ENCODE measurements at places on chromosomes 16 and 17. TPM values are rescaled to one million over a fixed set of nuclear protein-coding genes. Genes with fewer than 3 reads are reported as not detected.

DNA sequence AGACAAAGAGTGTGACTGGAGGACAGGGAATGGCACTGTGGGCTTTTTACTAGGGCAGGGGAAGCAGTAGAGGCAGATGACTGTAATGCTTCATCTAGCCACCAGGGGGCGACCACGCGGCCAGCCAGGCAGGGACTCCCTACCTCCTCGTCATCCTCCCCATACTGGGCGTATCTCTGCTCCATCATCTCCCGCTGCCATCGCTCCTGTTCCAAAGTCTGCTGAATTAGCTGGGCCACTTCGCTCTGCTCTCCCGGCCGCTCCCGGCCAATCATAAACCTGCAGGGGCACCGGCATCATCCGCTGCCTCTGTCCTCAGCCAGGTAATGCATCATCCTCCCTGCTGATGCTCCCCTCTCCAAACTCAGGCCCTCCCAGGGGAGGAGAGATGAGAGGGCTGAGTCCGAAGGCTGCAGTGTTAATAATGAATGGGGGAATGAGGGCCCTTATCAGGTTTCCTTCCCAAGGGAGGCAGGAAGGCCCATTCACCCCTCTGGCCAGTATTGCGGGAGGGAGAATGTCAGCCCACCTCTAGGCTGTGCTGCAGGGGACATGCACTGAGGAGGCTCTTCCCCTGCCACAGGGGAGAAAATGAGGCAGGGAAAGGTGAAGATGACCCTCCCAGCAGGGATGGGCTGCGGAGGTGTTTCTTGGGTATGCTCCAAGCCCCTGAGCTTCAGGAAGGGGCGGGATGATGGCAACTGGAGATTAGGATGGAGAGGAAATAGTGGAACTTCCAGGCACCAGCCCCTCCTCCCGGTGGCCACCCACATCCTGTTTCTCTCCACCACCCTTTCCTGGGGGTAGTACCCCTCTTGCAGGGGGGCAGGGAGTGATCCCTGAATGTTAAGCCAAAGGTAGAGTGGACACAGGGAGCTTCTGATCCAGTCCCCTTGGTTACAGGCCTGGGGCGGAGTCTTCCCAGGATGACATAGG is 10.3 kb upstream of the SAMD14 start:
- DNase-seq, result no peak

DNA sequence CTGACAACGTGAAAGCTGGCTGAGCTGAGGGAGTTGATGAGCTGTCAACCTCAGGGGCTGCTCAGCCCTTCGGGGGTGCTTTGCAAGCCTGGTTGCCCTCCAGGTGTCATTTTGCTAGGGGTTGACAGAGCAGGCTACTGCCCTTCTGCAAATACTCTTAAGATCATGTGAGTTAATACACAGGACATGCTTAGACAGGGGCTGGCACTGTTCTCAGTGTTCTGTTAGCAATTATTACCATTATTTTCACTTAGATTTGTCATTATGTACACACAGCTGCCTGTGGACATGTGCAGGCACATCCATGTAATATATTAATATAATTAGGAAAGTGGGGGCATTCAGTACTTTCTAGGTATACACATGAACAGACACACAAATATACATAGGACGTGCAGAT is 554.3 kb upstream of the HSBP1 start:
- no peak for DNase-seq

Gene HNF1B
- total RNA-seq, result 0.99 TPM

- DNase-seq, result no peak
Measured at GRCh38 chr17:38797828-38798227, 1.5 kb downstream of the PIP4K2B start.

DNA sequence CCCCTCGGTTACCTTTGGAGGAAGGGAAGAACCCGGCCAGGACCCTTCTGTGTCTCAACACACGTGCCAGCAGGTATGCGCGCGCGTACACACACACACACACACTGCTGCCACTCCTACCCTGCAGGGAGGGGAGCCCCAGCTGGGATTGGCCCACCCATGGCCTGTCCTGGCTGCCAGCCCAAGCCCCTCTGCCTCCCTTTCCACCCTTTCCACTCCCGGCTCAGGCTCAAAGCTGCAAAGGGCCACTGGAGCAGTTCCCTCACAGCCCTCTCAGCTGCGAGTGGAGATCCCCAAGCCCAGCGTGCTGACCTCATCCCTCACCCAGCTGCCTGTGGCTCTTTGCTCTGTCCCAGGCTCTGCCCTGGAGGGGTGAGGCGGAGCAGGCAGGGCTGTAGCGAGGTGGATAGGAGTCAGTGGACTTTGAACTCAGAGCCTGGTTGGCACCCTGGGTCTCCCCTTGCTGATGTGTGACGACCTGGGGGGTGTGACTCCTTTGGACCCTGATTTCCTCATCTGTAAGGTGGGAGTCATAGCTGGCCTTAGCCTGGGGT is 14.5 kb downstream of the KIF19 start:
- DNase-seq, result no peak

GRCh38 chr17:55769625-55770000 is 18.8 kb downstream of the PCTP start:
- DNase-seq, result no peak

GRCh38 chr16:50519001-50519400 is 29.2 kb upstream of the NKD1 start:
- DNase-seq, result no peak

- DNase-seq, result no peak
Measured at GRCh38 chr17:61040666-61041065, 359.0 kb upstream of the TBX2 start.

GRCh38 chr17:81391936-81392908 is 3.0 kb upstream of the BAHCC1 start:
- DNase-seq, result no peak

DNA sequence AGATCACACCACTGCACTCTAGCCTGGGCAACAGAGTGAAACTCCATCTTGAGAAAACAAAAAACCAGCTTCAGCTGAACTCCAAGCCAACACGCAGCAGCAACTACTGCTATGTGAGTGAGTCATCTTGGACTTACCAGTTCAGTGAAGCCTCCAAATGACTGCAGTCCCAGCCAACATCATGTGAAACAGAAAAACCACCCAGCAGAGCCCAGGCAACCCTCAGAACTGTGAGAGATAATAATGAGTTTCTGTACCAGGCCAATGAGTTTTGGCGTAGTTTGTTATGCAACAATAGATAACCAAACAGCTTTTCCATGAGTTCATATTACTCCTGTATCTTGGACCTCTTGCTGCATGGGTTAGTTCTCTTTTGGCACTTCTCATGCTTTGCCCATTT is 23.3 kb downstream of the PHF12 start:
- DNase-seq, result no peak

All from glomerular endothelial cell (primary cell).